Muscle of back (tissue), 13 donors: ENCODE measurements at places on chromosomes 16 and 17. TPM values are rescaled to one million over a fixed set of nuclear protein-coding genes. Genes with fewer than 3 reads are reported as not detected.

DNA sequence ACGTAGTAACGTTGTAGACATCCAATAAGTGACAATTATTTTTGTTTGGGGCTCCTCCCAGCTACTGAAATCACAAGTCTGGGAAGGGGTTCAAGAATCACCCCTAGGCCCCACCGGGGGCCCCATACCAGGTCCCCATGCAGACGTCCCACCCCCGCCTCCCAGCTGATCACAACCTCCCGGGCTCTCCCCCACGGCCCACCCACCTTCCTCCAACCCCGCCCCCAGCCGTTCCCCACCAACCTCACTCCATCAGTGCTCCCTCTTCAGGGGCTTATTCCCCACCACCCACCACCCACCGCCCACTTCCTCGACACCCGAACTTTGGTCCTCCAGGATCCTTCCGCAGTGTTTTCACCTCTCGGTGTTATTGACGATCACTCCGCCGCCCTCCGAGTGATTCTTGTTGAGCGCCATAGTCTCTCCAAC lies 240 bp downstream of the WBP2 start:
- DNase-seq, result no peak

DNA sequence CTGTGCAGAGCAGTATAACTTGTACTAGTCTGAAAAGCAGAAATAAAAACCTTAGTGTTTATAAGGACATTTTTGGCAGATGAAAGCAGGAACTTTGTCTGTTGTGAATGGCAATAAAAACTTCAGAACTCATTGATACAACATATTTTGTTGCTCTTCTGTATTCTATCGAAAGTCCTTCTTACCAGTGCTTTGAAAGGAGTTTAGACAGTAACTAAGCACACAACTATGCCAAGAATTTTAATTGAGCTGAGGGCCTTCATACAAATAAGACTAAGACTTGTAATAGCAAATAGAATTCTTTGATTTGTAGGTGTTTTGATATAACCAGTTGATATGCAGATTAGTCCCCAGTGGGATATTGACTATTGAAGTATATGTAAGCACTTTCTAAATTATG lies 308.4 kb downstream of the ZFHX3 start:
- no peak for DNase-seq

DNA sequence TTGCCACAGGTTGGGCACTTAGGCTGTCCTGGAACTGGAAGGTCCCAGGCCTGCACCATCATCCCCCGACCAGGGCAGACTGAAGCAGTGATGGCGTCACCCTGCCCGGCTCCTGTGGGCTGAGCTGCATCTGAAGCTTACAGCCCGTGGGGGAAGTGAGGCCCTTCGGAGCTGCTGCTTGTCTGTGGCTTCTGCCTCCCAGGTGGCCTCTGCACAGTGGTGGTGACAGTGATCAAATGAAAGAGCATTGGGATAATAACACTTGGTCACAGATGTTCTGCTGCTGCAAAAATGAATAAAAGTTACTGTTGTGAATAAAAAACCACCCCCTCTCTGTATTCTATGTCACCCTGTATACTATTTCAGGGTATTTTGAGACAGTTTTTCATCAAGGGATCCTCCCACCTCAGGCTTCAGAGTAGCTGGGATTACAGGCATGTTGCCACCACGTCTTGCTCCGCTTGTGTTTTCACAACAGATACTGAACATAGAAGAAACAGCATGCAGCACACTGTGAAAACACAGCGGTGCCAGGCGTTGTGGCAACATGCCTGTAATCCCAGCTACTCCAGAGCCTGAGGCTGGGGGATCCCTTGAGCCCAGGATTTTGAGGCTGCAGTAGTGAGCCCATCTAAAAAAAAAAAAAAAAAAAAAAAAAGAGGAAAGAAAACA lies 165.0 kb downstream of the LGALS9B start:
- no peak for DNase-seq

DNA sequence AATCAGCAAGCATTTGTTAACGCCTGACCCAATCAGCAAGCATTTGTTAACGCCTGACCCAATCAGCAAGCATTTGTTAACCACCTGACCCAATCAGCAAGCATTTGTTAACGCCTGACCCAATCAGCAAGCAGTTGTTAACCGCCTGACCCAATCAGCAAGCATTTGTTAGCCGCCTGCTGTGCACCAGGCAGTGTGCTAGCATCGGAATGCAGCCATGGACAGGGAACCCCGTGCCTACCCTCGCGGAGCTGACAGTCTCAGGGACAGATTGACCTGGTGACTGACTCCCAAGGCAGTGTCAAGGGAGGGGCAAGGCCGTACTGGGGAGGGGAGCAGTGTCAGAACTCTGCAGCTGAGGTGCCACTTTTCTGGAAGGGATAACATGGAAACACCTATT lies 66.9 kb downstream of the ABR start:
- no peak for DNase-seq

DNA sequence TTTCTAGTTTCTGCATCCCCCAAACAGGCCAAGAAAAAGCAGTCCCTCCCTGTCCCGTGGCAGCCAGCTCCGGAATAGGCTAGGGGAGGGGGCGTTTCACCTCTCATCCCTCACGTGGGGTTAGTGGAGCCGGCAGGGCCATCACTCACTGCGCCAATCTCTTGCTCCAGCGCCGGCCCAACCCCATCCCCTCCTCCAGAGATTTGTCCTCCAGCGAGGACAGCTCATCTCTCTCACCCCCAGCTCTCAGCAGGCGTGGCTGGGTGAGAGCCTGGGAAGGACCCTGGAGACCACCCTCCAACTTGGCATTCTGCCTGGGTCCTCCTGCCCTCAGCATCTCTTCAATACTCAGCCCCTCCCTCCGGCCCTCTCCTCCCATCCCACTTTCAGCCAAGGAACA lies 74.1 kb downstream of the TMEM132E start:
- DNase-seq, result no peak

GRCh38 chr16:66844009-66844341 lies 239 bp upstream of the CA7 start:
- no peak for DNase-seq

DNA sequence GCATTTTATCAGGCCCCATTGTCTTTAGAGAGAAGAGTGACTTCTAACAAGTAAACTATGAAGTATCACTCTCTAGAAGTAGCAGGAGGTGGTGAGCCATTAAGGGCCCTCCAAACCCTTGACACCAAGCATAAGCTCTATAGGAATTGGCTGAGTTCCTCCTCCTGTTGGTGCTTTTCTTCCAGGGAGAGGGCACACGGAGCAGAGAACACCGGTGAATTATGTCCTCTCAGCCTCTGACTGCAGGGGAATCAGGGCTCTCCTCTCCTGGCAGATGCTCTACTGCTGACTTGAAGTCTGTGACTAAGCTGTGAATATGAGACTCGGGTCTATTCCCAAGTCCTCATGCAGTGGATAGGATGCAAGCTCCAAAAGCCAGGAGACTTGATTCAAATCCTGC lies 32.3 kb downstream of the CHD9 start:
- peak; percentile 58 for DNase-seq

DNA sequence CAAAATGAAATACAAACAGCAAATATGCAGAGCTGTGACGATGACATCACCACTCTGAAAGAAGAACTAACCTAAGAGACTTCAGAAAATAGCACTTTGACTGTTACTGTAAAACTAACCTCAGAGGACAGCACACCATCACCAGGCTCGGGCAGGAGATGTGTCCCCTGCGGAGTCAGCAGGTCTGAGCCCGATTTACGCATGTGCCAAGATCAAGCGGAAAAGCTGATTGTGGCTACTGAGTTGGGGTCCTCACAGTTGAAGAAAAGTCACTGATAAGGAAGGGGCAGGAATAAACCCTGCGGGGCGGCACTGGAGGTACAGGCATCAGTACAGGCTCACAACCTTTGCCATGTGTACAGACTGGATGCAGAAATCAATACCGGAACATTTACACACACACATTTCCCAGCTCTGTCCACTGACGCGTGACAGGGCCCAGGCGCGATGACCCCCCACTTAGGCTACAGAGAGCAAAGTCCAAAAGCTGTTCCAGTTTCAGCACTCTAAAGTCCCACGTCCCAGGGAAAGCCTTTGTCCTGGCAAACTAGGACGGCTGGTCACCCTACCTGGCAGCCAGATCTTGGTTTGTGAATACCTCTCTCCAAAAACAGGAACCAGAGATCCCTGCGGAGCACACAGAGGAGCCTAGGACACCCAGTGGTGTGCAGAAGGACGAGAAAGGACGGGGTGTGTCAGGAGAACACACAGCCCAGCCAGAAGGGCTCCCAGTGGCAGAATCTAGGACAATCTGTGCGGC lies 21.5 kb downstream of the TRAP1 start:
- no peak for DNase-seq

DNA sequence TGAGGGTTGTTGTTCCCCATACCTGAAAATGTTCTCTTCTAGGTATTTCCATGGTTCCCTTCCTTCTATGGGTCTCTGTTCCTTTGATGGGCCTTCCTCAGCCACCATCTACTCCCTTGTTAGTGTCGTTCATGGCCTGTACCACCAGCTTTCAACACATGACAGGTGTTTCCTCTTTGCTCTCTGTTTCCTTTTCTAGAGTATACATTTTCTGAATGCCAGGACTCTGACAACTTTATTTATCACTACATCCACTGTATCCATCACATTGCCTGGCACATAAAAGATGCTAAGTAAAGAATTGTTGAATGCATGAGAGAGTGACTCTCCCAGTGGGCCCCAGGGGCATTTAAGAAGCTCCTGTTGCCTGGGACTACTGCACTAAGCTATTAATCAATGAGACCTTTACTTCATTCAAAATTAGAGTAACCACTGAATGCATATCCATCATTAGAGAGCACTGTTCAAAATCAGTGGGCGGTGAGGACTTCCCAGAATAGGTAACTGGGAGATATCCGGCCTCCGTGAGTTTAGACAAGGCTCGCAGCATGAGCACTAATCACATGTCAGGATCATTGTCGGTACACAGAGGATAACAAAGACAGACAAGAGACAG lies 255.0 kb downstream of the CBLN1 start:
- DNase-seq, result no peak

DNA sequence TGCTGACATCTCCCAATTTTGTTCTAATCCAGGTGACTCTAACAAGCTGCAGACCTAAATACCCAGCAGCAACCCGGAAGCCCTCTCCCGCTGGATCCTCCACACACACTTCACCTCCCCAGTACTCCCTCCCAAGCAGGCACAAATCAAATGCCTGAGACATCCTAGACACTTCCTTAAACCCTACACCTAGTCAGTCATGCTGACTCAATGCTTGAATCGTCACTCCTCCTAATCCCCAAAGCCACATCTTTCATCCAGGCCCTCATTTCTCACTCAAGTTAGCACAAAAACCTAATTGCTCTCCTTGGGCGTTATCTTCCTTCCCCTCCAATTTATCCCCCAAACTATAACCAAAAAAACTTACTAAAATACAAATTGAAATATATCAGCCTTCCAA lies 32.7 kb downstream of the CMC2 start:
- no peak for DNase-seq

GRCh38 chr16:30743716-30744115 lies 4.5 kb upstream of the PHKG2 start:
- no peak for DNase-seq

GRCh38 chr17:70865993-70866804 lies 696.9 kb downstream of the KCNJ2 start:
- no peak for DNase-seq

DNA sequence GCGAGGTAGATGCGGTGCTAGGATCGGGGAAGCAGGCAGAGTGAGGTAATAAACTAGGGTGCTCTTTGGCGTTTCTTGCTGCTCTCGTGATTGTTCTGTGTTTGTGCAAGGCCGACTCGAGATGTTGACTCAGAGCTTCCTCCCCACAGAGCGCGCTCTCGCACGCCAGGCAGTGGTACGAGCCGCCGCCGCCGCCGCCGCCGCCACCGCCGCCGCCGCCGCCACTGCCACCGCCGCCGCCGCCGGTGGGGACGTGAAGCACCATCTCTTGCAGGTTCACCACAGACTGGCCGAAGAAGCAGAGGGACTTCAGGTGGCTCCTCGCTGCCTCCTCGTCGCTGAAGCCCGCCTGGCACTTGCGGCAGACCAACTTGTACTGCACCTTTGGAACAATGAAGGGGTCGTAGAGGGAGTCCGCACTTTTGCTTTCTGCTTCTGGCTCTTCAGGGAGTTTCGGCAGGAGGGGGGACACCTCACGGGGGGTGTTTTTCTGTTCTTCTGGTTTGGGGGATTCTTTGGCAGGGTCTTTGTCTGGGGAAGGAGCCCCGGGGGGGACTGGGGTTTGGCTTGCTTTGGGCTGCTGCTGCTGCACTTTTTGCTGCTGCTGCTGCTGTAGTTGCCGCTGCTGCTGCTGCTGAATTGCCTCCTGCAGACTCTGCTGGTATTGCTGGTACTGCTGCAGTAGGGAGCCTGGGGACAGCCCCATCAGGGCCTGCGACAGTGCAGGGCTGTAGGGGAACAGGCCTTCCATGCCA lies 260.2 kb downstream of the ZFHX3 start:
- DNase-seq, result peak; percentile 82

DNA sequence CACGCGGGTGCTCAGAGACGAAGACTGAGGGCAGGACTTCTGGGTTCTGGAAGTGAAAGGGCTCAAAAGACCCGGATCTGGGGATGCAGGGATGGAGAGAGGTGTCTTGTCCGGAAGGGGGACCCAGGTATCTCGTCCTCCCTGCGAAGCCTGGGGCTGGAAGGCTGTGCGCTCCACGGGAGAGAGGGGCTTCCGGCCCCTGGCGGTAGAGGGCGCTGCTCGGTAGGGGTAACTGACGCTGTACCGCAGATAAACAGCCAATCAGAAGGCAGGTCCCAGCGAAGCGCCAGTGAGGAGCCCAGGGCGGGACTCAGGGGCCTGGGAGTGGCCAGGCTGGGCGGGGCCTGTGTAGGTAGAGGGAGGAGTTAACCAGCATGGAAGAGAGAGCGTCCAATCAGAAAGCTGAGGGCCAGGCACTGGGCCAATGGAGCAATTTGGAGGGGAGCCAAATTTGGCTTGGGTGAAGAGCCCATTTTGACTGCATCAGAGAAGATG lies 804 bp downstream of the TGFB1I1 start:
- peak; percentile 92 for DNase-seq

- DNase-seq, result no peak
Observed at GRCh38 chr17:44121997-44122815, 1.2 kb downstream of the HDAC5 start.

- DNase-seq, result no peak
Observed at GRCh38 chr16:4917117-4917516, 19.8 kb downstream of the PPL start.

Gene ZG16
- not detected for polyA plus RNA-seq

Gene ABI3
- polyA plus RNA-seq, result 3.2 TPM

Gene ABCA8
- polyA plus RNA-seq, result 20.8 TPM

Gene SDR42E2
- 0.13 TPM for polyA plus RNA-seq

Gene MPV17L
- 3.2 TPM for polyA plus RNA-seq

Gene TNFRSF17
- polyA plus RNA-seq, result not detected
